A549 treated with RU486 at 1 μM for 4 hours (cell line): ENCODE measurements at places on chromosomes 7 and 10. TPM values are rescaled to one million over a fixed set of nuclear protein-coding genes. Genes with fewer than 3 reads are reported as not detected.

CPN1 gene
- 0.18 to 0.43 TPM (median 0.39 TPM) in 5 replicates for total RNA-seq

PLAU gene
- 119 to 135 TPM (median 123 TPM) in 5 replicates for total RNA-seq

TMEM196 gene
- total RNA-seq: not detected in 5 replicates

KMT2C gene
- total RNA-seq: 5.7 to 9.5 TPM (median 7.8 TPM) in 5 replicates

BMPER gene
- total RNA-seq: 6.3 to 8.6 TPM (median 7.3 TPM) in 5 replicates

CDK13 gene
- 19.2 to 23.2 TPM (median 20.7 TPM) in 5 replicates for total RNA-seq

SLC16A12 gene
- 0.05 TPM in 1 of 5 replicates, not detected in the others for total RNA-seq

SEMA3A gene
- 5.0 to 7.0 TPM (median 6.4 TPM) in 5 replicates for total RNA-seq

SPDYE2B gene
- total RNA-seq: not detected in 5 replicates

EBLN1 gene
- total RNA-seq: 0.10 to 0.13 TPM in 2 of 5 replicates, not detected in the others

TFEC gene
- 0.06 TPM in 1 of 5 replicates, not detected in the others for total RNA-seq

NODAL gene
- total RNA-seq: not detected in 5 replicates

C7orf33 gene
- not detected in 5 replicates for total RNA-seq

ELAPOR2 gene
- total RNA-seq: 0.06 to 0.17 TPM in 2 of 5 replicates, not detected in the others

ATRNL1 gene
- total RNA-seq: 0.14 to 0.78 TPM (median 0.29 TPM) in 5 replicates

GRM8 gene
- 0.24 TPM in 1 of 5 replicates, not detected in the others for total RNA-seq

SRRM3 gene
- 5.7 to 8.9 TPM (median 6.9 TPM) in 5 replicates for total RNA-seq

PILRA gene
- total RNA-seq: 3.3 to 6.0 TPM (median 5.8 TPM) in 5 replicates
